Activated CD4-positive, alpha-beta T cell treated with anti-CD3 and anti-CD28 coated beads, Interleukin-2, amount 50 U/mL, for 24 hours (primary cell): ENCODE measurements at places on chromosomes 6 and 20.

DNA sequence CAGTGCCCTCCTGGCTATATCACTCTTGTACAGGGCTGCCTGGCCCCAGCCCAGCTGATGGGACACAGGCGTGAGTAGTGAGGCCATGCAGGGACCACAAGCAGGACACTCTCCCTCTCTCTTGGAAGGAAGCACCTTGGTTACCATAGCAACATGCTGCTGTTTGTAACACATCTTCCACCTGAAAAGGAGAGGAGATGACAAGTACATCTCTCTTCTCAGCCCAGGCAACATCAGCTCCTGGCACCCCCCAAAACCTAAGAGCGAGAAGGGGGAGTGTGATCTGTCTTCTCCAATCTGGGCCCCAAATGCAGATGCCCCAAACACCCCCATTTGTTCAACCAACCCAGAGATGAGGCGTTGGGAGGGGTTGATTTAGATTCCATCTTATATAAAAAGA lies 49.9 kb downstream of the KCNB1 start:
- no peak for DNase-seq

DNA sequence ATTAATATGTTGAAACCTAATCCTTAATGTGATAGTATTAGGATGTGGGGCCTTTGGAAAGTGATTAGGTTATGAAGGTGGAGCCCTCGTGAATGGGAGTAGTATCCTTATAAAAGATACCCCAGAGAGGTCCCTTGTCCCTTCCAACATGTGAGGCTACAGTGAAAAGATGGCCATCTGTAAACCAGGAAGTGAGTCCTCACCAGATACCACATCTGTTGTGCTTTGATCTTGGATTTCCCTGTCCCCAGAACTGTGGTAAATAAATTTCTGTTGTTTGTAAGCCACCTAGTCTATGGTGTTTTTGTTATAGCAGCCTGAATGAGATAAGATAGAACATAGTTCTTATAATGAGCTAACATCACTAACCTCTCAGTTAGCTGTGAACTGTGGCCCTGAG lies 16.6 kb upstream of the CALHM6 start:
- no peak for DNase-seq

DNA sequence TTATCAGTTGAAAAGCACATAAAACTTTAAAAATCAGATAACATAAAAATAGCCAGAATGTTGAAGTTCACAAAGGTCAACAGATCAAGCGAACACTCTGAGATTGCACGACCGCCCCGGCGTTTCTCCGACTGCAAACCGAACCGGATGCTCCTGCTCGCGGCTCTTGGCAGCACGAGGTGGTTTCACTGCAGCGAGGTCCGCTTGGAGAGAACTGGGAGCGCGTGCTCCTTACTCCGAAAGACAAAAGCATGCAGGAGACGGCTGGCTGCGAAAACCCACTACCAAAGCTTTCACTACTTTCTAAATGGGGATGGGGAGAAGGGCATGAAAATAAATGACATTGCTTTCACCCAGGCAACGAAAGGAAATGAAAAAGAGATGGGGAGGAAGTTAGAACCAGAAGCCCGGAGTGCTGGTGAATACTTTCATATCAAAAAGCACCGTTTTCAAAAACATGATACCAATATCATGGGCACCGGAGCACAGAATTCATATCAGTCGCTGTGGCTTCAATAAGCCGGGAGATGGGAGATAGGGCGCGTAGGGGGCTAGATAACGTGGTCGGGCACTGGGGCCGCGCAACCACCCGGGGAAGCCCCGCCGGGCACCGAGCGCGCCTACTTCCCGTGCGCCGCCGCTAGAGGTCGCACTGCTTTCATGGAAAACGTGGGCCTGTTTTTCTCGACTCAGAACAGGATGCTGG lies 8.3 kb upstream of the ANKRD60 start:
- peak; percentile 92 for DNase-seq

- DNase-seq = no peak
Observed at GRCh38 chr6:56270812-56271441, 23.5 kb upstream of the COL21A1 start.

GRCh38 chr20:25372584-25373336 lies 17.9 kb downstream of the ABHD12 start:
- no peak for DNase-seq

GRCh38 chr6:152379423-152379822 lies 257.7 kb downstream of the SYNE1 start:
- DNase-seq = no peak

DNA sequence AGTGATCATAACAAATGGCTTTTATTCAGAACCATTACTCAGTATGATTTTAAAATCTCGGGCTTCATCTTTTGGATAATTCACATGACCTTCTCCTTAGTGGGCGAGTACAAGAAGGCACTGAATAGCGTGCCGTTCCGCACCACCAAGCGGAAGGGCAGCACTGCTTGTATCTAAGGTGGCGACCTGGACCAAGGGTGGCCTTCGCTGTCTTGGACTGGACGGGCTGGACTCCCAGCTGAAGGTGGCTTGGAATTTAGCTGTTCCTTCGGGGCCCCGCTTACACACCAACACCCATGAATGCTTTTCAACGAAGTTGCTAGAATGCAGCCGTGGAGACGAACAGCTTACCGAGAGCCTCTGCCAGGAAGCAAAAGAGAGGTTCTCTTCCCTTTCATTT lies 168.6 kb upstream of the AGPAT4 start:
- DNase-seq = no peak

DNA sequence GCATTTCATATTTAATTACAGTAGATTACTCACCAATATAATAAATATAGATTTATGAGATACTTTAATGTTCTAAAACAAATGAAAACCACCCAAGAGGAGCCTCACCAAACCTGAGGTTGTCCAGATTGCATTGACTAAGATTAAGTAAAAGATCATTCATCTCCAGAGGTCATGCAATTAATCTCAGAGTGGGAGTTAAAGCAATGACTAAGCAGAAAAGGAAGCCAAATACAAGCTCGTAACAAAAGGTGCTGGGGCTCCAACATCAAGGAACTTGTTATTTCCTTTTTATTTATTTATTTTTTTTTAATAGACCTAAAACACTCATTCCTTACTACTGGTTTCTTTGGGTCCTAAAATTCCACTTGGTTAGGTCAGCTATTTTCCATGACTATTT lies 57.7 kb downstream of the RSPO3 start:
- no peak for DNase-seq
